ENCODE measurements at places on chromosomes 2 and 18.
A peak's percentile ranks its signal among the peaks of the same experiment; 100 is the strongest.

DNA sequence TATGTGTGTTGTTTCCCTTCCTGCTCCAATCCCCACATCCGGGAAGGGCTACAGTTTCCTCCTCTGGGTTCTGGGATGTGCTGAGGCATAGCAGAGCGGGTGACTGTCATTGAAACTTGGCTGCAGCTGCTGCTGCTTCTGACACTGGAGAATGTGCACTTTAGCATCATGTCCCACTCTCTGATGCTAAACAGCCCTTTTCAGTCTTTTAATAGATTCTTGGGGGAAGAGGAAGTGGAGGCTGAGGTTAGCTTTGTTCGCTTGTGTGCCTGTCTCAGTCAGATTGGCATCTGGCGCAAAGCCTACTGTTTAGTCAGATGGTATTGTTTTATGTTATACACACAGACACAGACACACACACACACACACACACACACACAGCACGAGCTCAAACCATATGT is 136.5 kb upstream of the RND3 start:
- DNase-seq: no peak

DNA sequence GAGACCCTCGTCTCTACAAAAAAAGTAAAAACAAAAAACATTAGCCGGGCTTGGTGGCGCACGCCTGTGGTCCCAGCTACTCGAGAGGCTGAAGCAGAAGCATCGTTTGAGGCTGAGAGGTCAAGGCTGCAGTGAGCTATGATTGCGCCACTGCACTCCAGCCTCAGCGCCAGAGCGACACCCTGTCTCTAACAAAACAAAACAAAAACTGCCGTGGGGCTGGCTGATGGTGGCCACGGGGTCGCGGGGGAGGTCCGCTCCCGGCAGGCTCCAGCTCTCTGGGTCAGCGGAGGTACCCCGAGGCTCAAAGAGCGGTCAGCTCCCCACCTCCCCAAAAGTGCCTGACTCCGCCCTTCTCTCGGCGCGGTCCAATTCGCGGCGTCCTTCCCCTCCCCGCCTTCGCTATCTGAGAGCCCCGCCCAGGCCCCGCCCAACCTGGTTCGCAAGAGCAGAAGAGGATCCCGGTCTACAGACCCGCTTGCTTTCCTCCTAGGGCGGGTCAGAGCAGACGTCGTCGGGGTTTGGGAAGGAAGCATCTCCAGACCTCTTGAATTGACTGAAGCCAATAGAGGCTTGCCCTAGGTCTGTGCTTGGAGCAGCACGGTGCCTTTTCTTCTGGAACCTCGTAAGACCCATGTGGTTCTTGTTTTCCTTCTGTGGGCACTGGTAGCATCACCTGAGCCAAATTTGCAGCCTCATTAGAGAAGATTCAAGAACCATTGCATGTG is 7.8 kb downstream of the RAX start:
- no peak for DNase-seq

DNA sequence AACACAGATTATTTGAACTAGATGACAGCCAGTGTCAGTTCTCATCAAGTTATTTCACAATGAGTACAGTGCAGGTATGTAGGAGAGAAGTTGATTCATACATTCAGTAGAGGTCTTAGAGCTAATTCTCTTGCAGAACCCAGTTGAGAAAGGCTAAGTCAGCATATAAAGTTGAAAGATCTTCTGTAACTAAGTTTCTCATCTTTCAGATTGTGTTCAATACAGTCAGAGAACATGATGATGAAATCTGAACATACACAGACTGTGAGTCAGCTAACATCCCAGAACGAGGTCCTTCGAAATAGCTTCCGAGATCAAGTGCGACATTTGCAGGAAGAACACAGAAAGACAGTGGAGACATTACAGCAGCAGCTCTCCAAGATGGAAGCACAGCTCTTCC is 41.9 kb upstream of the LIMS1 start:
- DNase-seq: no peak

- DNase-seq: no peak
Measured at GRCh38 chr18:37160038-37160820, 331.3 kb downstream of the KIAA1328 start.

GRCh38 chr2:226403369-226403768 is 396.3 kb downstream of the IRS1 start:
- no peak for DNase-seq

- DNase-seq: peak; percentile 27
Measured at GRCh38 chr18:32552421-32553030, 81.8 kb upstream of the GAREM1 start.

- no peak for DNase-seq
Measured at GRCh38 chr2:111037128-111037527, 83.6 kb upstream of the BCL2L11 start.

DNA sequence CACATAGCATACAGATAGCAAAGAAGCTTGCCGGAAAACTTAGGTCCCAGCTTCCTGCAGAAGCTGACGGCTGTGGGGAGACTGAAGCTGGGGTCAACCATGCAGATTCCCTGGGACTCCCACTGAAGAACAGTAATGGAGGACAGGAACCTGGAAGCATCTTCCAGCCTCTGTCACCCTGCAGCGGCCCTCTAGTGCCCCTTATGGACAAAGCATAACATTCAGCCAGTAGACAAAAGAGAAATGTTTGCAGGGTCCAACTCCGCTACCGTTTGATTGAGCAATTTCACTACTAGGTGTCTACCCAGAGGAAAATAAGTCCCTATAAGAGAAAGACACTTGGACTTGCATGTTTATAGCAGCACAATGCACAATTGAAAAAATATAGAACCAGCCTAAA is 460.6 kb downstream of the CNTNAP5 start:
- DNase-seq: no peak

GRCh38 chr2:172965433-172966212 is 110.0 kb upstream of the MAP3K20 start:
- no peak for DNase-seq

GRCh38 chr18:78268226-78268988 is 711.2 kb upstream of the SALL3 start:
- DNase-seq: no peak

DNA sequence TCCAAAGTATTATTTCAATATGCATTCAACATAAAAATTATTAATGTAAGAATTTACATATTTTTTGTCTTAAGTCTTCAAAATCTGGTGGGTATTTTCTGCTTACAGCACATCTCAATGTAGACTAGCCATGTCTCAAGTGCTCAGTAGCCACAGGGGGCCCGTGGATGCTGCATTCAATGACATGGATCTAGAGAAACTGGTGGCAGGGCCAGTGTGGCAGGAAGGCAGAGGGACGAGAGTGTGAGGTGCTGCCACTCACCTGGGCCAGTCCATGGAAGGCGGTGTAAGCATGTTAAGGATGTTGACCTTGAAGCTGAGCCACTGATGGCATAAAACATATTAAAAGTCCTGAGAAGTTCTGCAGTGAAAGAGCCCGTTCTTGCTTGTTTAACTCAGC is 6.2 kb upstream of the LIPG start:
- no peak for DNase-seq

DNA sequence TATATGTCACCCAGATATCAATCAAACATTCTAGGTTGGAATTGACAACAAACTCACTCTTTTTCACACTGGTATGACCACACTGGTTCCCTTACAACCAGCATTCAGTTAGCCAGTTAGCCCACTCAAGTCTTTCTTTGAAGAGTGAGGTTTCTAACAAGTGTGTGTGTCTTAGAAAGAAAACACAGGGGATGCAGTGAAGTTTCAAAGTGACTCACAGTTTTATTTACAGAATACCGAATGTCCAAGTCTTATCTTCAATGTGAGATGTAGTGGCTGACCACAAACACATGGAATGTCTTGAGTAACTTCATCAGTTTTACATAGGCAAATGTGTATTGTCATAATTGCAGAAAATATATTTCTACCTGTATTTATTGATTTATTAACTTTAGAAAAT is 274.7 kb upstream of the HNMT start:
- no peak for DNase-seq

- peak; percentile 16 for DNase-seq
Measured at GRCh38 chr2:121650315-121650930, 1.2 kb upstream of the CLASP1 start.

- DNase-seq: no peak
Measured at GRCh38 chr2:11398750-11399437, 54.5 kb upstream of the ROCK2 start.

GRCh38 chr18:9638886-9639285 is 24.5 kb upstream of the PPP4R1 start:
- DNase-seq: no peak

GRCh38 chr2:144471305-144472045 is 48.4 kb downstream of the ZEB2 start:
- no peak for DNase-seq

DNA sequence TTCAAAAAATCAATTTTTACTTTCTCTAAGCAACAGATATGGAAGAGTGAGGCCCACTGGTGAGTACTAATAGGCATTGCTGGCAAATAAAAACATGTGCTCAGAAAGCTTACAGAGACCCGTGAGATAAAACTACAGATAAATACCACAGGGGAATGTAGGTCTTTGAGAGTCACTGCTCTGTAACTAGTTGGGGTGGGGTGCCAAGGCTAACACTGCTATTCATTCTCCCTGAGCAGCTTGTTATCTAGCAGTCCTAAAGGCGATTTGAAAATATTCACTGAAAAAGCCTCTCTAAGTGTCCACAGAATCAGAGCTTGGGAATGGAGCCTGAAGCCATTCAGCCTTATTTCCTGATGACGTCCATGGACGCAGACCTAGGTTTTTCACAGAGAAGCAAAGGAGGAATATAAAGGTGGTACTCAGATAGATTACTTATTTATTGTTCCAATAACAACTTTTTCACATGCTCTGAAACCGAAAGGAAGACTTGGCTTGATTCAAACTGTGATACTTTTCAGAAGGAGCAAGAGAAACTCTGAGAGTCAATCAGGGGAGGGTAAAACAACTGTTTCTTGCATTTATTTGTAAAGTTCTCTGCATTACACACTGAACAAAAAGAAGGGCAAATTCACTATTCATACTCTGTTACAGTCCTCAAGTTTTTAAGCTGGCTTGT is 188.4 kb downstream of the PPP1R1C start:
- DNase-seq: no peak

DNA sequence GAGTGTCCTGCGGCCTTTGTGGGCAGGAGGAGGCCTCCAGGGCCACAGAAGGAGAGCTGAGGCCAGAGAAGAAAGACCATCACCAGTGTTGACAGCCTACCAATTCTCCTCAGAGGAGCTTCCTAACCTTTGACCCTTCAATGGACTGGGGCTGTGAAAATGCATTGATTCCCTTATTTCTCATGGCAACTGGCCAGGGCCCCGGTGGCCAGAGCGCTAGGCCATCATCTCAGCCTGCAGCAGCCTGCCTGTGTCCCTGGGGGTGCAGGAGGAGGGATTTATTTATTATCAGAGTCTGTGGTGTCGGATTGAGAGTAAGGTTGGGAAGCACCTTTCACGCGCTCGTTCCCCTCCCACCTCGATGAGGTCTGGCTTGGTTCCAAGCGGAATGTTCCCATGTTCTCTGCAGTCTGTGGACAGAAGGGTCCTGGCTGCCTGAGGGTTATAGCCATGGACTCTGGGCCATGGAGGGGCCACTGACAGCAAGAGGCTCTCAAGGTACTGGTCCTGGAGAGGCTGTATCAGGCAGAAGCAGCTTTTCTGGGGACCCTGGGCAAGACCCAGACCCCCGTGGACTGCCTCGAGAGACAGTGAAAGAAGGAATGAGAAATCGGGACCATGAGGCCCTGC is 53.8 kb downstream of the CYP27C1 start:
- DNase-seq: no peak

DNA sequence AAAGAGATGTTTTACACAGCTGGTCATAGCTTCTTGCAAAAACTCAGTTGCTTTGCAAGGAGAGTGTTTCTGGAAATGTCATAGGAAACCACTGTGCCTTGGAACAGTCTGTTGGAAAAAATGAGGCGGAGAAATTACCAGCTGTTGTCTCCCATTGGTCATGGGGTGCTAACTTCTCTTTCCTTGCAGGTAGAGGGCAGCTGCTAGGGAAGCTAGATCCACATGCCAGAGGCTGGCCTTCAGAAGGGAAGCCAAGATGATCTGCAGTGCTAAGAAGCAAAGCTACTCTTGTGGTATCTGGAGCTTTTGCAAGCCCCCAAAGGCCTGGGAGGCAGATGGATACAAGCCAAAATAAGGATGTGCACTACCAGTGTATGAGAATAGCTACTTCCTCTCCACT is 34.8 kb upstream of the LAMA1 start:
- no peak for DNase-seq

DNA sequence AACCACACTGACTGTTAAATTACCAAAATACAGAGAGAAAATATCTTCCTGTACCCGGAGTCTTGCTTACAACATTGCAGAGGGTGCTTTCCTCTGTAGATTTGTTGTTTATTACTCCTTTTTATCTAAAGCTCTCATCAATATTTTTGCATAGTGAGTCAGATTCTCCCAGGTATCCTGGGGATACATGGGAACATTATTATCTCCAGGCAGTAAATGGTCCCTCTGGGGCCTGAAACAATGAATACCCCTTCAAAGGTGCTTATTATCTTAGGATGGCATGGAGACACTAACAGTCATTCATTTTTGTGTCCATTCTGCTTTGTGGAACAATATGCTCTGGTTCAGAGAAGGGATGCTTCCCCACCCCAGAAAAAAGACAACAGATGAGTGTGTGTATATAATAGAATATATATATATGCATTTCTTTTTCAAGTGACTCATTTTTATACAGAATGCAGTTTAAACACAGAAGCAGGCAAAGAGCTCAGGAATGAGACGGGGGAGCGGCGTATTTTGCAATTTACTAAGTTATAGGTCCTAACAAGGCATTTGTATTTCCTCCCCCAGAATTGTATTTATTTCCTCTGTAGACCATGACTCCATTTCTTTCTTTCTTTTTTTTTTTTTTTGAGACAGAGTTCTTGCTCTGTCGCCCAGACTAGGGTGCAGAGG is 424.8 kb upstream of the ZEB2 start:
- DNase-seq: no peak

- DNase-seq: no peak
Measured at GRCh38 chr2:37658682-37659081, 12.8 kb downstream of the CDC42EP3 start.

GRCh38 chr2:100145893-100146656 is 3.7 kb upstream of the AFF3 start:
- no peak for DNase-seq

DNA sequence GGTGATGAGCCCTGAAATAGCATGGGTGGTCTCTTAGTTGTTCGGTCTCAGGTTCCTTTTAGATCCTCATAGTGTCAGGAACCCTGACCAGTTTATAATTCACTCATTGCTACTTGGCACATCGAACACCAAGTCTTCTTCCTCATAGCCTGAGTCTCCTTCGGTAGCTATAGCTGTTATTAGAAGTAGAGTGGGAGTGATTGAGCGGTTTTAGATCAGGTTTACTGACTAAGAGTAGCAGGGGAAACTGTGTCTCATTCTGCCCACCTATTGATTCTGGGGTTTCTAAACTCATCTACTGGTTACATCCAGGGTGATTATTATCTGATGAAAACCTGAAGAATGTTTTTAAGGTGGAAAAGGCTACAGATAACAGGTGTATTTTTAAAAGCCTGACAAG is 114.6 kb downstream of the SETBP1 start:
- DNase-seq: no peak

GRCh38 chr2:26298638-26299393 is 47.1 kb upstream of the SELENOI start:
- DNase-seq: no peak
